ENCODE measurements at places on chromosomes 5 and 9.

GRCh38 chr9:37324261-37324683 lies 98.2 kb upstream of the GRHPR start:
- DNase-seq, result no peak

DNA sequence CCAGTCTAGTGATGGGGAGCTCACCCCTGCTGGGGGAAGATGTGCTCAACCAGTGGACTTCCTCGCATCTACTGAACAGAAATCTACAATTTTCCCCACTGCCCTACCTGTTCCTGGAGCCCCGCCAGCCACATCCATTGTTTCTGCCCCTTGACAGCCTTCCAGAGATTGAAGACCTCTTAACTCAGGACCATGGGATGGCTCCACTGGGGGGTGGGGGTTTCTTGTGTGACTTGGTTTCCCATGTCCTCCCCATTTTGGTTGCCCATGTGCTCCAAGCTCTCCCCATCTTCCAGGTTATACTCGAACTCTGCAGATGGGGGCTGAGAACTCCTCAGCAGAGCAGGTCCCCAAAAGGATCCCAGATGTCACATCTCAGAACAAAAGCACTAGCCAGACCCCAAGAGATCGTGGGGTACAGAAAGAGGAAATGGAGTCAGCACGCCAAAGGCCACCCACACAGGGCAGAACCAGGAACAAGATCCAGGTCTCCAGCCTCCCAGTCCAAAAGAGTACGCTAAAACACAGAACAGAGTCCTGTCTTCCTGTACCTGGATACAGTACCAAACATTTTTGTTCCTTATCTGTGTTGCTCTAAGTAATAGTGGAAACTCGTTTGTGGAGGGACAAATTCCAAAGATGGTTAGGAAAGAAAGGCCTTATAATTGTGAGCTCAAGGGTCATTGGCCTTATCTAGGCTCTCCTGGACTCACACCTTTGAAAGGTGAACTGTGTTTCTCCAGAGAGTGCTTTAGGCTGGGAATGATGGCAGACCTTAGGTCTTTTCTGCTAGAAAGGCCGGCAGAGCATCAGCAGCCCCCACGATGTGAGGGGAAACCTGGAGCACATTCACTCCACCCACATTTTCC lies 15.8 kb downstream of the CORO2A start:
- DNase-seq, result no peak

DNA sequence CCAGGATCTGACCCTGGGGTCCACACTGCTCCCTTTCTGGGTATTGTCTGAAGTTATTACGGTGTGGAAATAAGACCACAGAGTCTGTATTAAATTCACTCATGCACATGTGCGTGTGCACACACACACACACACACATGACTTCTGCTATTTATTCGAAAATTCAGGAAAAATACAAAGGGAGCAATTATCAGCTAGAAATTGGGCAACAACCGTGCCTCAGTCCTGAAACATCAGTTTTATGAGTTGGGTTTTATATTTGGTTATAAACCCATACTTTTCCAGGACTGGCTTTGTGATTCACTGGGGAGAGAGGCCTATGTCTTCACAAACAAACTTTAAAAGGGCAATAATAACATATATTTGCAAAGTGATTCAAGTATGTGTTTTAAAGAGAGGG lies 90.2 kb downstream of the ANGPTL2 start:
- no peak for DNase-seq

GRCh38 chr5:154727361-154727760 lies 27.8 kb upstream of the LARP1 start:
- DNase-seq, result no peak

- no peak for DNase-seq
Observed at GRCh38 chr5:146791471-146791870, 87.1 kb downstream of the PPP2R2B start.

DNA sequence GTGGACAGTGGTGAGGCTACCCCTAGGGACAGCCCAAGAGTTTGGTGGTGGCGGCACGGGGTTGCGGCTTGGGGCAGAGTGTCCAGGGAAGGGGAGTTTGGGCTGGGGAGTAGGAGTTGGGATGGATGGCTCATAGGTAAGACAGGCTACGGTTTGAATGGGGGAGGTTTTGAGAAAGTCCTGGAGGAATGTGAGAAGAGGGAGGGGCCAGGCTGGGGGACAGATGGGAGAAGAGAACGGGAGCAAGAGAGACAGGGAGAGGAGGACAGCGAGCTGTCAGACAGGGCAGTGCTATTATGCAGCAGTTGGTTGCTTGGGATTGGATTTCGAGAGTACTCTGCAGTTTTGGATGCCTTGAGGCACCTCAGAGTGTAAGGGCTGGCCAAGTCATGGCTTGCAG lies 24.5 kb downstream of the PSD2 start:
- DNase-seq, result no peak

GRCh38 chr5:117261948-117262571 lies 687.4 kb upstream of the SEMA6A start:
- no peak for DNase-seq

All from activated naive CD4-positive, alpha-beta T cell treated with anti-CD3 and anti-CD28 coated beads for 36 hours (primary cell).